Endodermal cell (in vitro differentiated cells): ENCODE measurements at places on chromosomes 12 and 14. TPM values are rescaled to one million over a fixed set of nuclear protein-coding genes. Genes with fewer than 3 reads are reported as not detected.

DNA sequence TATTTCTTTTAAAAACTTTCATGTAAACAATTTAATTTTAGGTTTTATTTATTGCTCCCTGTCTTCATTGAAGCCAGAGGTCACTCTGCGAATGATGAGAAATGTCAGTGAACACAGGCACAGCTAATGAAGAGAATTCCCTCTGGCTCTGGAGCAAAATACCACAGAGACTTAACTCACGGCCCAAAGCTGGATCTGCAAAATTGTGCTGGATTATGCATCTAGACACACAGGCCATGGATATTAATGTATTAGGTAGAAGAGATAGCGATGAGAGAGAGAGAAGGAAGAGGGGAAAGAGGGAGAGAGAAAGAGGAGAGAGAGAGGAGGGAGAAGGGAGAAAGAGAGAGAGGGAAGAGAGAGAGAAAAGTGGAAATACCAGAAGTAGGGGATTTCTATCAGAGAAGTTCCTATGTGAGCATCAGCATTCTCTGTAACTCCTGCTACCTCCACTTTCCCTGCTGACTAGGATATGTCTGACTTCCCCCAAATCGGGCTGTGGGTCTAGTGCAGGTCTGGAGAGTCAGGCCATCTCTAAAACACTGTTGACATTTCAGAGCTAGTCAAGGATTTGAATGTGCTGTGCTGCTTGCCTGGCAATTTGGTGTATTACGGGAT, 3.7 kb downstream of the ARHGDIB start:
- DNase-seq = no peak

GRCh38 chr12:3728686-3729085, 24.2 kb downstream of the CRACR2A start:
- DNase-seq = no peak

DNA sequence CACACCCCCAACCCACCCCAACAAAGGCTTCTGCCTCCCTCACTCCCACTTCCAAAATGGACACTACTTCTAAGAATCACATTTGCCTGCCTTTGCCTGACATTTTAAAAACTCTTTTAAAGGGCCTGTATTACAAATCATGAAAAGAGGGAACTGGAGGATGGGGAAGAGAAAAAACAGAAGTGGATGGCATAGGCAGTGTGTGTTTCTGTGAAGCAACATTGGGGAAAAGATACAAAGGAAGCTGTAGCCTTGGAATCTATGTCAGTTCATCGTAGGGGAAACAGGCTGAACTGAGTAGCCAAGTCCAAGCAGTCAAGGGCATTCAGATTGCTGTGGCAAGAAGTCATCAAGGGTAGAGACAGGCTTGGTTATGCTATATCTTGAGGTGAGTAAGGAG, 273.9 kb downstream of the BTG1 start:
- DNase-seq = no peak

- DNase-seq = no peak
These were observed 374.7 kb downstream of the ADAMTS20 start for GRCh38 chr12:43177276-43177675.

DNA sequence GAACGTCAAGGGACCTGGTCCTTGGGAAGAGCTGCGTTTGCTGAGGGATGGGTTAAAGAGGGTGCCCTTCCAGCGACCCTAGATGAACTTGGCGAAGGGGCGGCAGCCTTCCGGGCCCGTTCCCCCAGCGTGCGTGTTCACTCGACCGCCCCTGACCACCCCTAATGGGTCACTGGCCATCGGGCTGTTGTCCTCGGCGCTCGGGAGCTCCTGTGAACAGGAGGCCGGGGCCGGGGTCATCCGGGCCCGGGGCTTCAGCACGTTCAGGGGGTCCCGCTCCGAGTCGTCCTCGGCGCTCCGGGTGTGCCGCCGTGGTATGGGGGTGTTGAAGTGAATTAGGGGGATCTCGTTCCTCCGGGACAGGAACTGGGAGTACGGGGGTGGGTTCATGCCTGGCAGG, 9.2 kb downstream of the FGF23 start:
- no peak for DNase-seq

DNA sequence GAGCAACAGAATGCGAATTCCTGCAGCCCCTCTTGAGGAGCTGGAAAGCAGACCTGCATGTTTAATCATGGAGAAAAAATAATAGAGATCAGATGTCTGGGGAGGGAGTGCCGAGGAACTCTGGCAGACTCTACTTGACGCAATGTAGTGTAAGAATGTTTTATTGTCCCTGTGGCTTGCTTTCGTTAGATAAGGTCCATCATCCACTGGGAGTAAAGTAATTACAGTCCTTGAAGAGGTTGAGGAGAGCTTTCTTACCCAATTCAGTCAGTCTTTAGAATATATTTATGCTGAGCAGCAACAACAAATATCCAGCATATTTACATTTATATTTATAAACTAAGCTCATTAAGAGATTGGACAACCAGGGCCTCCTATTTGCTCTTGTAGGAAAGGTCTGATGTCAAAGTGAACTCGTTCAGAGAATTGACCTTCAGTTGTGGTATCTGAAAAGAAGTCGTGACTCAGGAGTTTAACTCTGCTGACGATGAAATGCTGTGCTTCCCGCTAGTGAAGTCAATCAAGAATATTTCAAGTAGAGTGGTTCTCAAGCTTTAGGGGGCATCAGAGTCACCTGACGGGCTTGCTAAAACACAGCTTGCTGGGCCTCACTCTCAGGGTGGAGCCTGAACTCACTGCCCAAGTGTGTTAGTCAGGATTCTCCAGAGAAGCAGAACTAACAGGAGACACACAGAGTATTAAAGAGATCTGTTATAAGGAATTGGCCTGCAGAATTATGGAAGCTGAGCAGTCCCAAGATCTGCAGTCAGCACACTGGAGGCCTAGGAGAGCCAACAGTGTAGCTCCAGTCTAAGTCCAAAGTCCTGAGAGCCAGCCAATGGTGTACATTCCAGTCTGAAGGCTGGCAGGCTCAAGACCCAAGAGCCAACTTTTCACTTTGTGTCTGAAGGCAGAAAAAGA, 139.3 kb upstream of the LMNTD1 start:
- no peak for DNase-seq

DNA sequence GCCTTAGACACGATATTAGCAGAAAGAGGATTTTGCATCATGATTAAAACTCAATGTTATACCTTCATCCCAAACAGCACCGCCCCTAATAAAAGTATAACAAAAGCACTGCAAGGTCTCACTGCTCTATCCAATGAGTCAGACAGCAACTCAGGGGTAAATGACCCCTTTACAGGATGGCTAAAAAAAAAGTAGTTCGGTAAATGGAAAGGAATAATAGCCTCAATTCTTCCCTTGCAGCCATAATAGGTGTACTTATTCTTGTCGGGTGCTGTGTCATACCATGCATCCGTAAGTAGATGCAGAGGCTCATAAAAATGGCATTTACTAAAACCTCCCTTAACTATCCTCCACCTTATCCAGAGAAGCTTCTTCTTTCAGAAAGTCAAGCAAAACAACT, 53.9 kb upstream of the AP4S1 start:
- DNase-seq = no peak

DNA sequence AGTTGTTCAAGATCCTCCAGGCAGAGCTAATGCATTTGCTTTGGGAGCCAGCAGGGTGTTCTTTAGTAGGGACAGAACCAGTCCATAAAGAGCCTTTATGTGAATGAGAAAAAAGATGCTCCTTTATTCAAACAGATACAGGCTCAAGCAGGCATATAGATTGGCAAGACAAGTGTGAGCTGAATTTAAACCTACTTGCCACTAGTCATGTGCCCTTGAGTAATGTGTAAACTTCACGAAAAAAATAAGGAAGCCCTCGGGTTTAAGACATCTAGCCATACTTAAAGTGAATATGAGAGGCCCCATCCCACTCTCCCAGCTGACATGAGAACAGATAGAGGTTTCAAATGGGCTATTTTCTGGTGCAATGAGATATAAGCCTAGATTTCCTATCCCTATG, 43.1 kb upstream of the STRAP start:
- no peak for DNase-seq

- DNase-seq = peak; percentile 28
These were observed 67.2 kb downstream of the TESC start for GRCh38 chr12:117031843-117032592.

- no peak for DNase-seq
These were observed 127.3 kb downstream of the EFCAB11 start for GRCh38 chr14:89827265-89827664.

TMTC1 gene
- total RNA-seq = 65.7 and 71.0 TPM in 2 replicates

KRT6C gene
- total RNA-seq = not detected in 3 replicates

KRT78 gene
- total RNA-seq = not detected in 3 replicates
